Fibroblast of skin of right biceps (primary cell): ENCODE measurements at places on chromosomes 1 and 21.

DNA sequence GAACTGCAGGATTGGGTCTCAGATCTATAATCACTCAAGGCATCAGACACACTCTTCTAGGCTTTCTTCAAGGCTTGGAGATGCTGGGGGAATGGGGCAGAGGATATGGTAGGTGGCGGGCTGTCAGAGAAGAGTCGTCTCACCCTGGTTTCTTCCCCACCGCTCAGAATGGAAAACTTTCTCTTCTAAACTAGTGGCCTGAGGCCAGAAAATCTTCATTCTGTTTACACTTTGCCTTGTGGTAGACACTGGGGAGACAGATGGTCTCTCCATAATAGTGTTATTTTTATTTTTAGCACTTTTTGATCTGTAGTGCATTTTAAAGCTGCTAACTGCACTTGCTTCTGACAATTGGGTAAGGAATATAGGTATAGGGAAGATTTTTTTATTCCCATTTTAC lies 2.6 kb downstream of the PRELP start:
- no peak for DNase-seq

GRCh38 chr21:32083197-32083596 lies 195.7 kb downstream of the MIS18A start:
- DNase-seq: peak; percentile 83

DNA sequence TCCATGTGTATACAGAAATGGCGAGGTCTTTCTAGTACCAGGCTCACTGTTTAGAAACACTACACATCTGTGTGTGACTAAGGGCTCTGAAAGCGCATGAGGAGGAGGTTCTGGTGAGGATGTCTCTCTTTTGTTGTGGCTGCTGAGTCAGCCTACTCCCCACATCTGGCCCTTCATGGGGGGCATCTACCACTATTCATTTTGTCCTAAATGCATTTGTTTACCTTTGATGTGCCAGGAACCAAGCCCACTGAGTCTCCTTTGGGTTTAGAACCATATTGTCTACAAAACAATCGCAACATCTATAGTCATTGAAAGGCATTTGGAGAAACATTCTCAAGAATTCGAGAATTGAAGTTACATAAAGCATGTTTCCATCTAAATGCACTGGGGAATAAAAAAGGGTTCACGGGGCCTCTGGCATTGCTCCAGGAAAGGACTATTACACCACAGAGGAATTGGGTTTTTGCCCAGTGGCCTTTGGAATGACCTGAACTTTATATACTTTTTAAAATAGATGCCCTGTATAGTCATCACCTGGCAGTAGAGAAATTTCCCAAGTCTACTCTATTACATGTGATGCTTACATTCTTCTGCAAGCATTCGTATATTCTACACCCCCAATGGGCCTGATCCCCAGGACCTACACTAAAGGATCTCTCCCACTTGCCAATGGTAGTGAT lies 35.1 kb upstream of the ADORA3 start:
- DNase-seq: peak; percentile 79

DNA sequence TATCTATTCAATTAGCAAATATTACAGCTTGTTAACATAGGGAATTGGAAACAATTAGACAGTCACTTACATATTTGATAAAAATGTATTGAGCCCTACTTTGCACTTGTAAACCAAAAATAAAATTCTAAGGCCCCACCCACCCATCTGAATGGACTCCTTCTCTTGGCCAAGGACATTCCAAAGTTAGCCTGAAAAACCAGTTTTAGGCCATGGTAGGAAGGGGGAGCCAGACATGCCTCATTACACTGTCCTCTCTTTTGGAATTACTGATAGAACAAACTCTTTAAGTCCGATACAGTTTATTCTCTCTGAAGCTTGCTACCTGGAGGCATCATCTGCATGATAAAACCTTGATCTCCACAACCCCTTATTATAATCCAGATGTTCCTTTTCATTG lies 28.0 kb upstream of the TSPAN2 start:
- no peak for DNase-seq

GRCh38 chr1:157819896-157820295 lies at the start of gene FCRL1:
TSS of gene FCRL1 (minus strand) at chr1:157820120. CDS start at chr1:157820037, 83 bp downstream.
- DNase-seq: no peak

DNA sequence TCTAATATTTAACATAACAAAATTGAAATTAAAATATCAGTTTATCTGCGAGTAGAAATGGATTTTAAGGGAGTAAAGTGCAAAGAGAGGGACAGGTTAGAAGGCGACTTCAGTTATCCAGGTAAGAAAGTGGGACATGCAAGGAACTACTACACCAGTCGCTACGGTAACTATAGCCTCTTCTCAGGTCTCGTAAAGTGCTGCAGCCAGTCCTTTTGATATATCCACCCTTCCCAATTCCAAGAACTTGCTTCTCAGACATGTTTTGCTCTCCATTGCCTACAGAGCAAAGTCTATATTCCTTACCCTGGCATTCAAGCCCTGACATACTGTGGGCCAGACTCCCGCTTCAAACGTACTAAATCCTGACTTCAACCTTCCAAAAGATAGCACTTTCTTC lies 2.5 kb downstream of the COA7 start:
- DNase-seq: no peak

DNA sequence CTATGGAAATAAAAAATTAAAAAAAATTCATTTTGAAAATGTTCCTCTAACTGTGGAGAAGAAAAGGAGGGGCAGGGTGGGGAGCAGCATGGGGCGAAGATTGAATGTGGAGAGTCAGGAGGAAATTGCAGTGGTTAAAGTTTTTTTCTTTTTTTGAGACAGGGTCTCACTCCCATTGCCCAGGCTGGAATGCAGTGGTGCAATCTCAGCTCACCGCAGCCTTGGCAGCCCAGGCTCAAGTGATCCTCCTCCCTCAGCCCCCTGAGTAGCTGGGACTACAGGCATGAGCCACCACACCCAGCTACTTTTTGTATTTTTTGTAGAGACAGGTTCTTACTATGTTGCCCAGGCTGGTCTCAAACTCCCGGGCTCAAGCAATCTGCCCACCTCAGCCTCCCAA lies 67.6 kb downstream of the ADSS2 start:
- peak; percentile 7 for DNase-seq

DNA sequence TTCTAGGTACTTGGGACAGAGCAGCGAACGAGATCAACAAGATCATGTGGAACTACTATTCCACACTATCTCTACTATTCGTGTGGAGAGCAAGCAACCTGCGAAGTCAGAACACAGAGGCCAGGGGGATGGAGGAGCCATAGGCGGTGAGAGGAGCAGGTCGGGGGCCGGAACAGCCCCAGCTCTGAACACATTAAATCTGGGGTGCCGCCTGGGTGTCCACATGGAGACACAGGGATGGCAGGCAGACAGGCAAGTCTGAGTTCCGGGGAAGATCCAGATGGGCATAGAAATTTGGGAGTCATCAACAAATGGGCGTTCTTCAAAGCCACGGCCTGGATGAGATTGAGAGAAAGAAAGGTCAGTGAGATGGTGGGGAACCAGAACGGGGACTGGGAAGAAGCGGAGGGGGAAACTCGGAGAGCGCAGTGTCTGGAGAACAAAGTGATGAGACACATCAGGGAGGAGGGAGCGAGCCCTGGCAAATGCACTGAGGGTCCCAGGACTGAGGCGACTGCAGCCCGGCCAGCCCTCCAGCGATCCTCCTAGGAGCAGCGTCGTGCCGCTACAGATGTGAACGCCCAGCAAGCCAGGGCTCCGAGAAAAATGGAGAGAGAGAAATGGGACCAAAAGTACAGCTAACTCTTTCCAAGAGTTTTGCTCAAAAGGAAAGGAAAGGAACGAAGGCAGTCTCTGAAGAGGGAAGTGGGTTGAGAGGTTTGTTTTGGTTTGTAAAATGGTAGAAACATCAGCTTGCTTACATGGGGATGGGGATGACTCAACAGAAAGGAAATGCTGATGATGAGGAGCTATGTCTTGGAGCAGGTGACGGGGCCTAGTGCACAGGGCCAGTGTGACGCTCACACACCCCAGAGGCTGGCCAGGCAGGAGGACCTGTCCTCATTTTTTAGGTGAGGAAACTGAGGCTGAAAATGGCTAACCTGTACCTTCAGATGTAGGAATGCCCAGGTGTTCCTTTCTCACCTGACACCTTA lies 84.5 kb downstream of the GLIS1 start:
- peak; percentile 73 for DNase-seq

GRCh38 chr21:38376693-38377092 lies 119.9 kb downstream of the KCNJ15 start:
- no peak for DNase-seq

DNA sequence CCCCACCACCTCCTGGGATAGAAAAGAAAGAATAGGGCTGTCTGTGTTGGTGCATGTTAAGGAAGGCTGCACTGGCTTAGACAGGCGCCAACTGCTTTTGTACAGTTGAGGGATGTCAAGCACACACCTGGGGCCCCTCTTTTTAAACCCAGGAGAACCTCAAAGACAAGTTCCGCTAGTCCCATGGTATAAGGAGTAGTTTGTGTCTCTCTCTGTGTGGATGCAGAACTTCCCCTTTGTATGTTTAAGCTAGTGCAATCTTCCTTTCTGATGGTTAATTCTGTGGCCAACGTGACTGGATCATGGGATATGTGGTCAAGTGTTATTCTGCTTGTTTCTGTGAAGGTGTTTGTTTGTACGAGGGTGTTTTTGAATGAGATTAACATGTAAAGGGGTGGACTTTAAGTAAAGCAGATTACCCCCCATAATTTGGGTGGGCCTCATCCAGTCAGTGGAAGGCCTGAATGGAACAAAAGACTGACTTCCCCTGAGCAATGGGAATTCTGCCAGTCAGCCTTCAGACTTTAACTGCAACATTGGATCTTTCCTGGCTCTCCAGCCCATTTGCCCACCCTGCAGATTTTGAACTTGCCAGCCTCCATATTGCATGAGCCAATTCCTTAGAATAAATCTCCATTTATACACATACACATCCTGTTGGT lies 9.5 kb upstream of the DUSP10 start:
- DNase-seq: no peak

GRCh38 chr1:2529784-2530512 lies at the start of gene HES5:
TSS of gene HES5 (minus strand) at chr1:2530263. CDS start at chr1:2530164, 99 bp downstream.
- DNase-seq: no peak

- DNase-seq: no peak
These were observed 26.2 kb downstream of the RGS7 start for GRCh38 chr1:241330619-241331327.

DNA sequence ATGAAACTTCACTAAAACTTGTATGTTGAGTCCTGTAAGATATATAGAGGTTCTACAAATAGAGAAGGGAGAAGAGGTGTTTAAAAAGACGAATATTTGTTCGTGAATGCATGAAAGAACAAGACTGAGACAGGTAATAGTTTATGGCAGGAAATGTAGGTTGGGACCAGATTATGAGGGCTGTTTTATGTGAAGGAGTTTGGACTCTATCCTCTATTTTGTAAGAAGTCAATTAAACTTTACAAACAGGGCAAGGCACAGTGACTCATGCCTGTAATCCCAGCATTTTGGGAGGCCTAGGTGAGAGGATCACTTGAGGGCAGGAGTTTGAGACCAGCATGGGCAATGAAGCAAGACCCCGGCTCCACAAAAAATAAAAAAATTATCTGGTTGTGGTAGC lies 5.7 kb downstream of the SLC35A3 start:
- DNase-seq: no peak

GRCh38 chr1:172375211-172375631 lies 45.3 kb upstream of the C1orf105 start:
- DNase-seq: no peak
